Activated B cell treated with CpG ODN at 0.5 μM for 24 hours (primary cell): ENCODE measurements at places on chromosomes 5 and 9.
A peak's percentile ranks its signal among the peaks of the same experiment; 100 is the strongest.

DNA sequence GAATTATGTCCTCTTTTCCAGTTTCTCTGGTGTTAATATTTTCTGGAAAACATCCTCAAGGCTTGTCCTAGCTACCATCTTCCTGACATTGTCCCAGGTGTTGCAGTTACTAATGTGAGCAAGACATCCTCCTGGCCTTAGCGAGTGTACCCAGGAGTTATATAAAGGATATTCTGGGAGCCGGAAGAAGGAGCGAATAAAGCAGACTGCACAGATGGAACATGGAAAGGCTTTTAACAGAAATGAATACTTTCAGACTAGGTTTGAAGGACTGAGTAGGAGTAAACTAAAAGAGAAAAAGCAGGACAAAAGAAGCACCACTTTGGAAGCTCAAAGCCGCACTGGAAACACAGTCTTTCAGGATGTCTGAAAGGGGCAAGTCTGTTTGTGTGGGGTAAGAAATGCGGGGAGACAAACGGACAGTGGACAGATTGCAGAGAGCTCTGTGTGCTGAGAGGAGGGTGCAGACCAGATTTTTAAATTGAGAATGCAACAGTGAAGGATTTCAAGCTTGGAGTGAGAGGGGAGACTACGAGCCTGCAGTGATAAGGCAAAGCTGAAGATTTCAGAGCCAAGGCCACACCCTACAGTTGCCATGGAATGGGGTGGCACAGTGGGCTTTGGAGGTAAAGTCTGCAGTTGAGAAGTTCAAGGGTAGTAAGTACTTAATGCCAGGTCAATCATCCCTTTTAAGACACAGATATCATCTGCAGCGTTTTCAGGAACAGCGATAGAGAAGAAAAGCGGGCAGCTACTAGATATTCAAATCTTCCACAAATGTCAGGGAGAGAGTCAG lies 94.1 kb upstream of the TAF11L2 start:
- no peak for DNase-seq

DNA sequence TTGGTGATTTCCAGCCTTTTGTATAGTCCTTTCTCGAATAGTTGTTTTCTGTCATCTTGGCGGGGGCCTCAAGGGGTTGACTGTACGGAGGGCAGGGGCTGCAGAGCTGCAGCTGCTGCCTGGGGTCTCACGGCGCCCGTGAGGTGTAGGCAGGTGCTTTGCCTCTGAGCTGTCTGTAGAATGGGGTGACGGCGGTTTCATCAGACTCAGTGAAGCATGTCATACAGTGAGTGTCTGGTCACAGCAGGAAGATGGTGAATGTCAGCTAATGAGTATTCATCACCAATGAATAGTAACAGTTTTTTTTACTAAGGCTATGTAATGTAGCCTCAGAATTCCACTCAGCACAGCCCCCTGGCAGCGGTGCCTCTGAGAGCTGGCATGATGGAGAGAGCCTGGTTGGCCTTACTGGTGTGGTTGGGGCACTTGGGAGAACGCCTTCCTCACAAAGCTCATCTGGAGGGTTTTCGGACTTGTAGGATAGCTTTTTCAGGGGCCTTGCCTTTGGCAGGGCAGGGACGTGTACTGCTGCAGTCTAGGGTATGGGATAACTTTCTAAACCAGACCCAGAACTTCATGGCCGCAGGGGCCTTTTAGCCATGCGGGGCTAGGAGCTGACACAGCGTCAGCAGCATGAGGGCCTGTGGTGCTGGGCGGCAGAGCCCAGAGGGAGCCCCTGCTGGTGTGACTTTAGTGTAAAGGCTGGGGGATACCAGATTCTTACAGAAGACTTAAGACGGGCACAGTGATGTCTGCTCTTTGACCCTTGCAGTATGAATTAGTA lies 15.0 kb downstream of the TENT4A start:
- peak; percentile 34 for DNase-seq

- no peak for DNase-seq
Observed at GRCh38 chr5:116453988-116454411, 120.6 kb downstream of the SEMA6A start.

DNA sequence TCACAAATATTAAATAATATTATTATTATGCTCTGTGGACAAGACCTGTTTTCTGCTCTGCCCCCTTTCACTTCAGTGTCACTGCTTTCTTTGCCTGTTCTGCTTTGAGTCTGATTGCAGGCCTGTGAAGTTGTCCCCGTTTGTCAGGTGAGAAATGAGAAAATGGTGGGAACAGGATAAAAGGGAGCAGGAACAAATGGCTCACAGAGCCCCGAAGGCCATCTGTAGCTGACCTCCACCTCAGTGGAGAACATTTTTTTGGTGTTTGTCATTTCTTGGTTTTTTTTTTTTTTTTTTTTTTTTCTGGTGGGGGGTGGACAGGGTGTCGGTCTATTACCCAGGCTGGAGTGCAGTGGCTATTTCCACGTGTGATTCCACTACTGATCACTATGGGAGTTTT lies 13.2 kb upstream of the S100Z start:
- DNase-seq = no peak

- DNase-seq = no peak
Observed at GRCh38 chr9:130137081-130137640, 35.0 kb upstream of the NCS1 start.

DNA sequence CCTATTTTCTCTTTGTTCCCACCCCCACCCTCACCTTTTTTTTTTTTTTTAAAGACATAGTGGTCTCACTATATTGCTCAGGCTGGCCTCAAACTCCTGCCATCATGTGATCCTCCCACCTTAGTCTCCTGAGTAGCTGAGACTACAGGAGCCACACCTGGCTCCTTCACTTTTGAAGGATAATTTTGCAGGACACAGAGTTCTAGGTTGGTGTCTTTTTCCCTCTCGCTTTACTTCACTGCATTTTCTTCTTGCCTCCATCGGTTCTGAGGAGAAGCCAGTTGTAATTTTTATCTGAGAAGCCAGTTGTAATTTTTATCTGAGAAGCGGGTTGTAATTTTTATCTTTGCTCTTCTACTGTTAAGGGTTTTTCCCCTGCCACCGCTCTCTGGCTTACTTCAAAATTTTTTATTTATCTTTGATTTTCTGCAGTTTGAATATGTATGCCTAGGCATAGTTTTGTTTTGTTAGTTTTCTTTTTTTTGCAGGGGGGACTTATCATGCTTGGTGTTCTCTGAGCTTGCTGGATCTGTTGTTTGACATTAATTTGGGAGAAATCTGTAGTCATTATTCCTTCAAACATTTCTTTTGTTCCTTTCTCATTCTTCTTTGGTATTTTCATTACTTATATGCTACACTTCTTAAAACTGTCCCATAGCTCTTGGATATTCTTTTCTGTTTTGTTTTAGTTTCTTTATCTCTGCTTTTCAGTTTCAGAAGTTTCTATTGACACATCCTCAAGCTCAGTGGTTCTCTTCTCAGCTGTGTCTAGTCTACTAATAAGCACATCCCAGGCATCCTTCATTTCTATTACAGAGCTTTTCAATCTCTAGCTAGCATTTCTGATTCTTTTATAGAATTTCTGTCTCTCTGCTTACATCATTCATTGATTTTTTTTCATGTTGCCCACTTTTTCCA lies 148.2 kb upstream of the CHD1 start:
- DNase-seq = no peak
